IPS-NIHi11 (cell line): ENCODE measurements at places on chromosomes 3 and 15.

DNA sequence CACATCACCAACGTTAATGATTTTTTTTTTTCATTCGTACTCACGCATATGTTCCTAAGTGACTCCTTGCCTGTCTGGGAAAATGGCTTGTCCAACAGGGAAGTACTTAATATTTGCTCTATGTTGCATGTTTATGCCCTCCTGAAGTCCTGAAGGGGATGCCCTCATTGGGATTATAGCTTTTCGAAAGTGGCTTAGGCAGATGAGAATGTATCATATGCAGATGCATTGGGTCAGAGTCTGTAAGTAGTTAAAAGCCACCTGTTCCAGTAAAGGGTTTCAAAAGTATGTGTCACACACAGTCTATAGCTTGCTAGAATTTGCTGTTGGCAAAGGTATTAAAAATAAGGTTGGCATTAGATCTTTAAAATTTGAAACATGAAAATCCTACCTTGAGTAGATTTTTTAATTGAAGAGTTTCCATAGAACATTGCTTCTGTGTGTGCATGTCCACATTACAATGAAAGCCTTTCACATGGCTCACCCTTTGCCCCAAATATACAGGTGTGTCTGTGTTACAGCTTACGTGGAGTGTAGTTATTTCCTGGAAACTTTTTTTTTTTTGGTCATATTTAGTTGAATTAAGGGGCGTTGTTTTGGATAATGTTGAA, 2.1 kb downstream of the ABHD17C start:
- no peak for DNase-seq

DNA sequence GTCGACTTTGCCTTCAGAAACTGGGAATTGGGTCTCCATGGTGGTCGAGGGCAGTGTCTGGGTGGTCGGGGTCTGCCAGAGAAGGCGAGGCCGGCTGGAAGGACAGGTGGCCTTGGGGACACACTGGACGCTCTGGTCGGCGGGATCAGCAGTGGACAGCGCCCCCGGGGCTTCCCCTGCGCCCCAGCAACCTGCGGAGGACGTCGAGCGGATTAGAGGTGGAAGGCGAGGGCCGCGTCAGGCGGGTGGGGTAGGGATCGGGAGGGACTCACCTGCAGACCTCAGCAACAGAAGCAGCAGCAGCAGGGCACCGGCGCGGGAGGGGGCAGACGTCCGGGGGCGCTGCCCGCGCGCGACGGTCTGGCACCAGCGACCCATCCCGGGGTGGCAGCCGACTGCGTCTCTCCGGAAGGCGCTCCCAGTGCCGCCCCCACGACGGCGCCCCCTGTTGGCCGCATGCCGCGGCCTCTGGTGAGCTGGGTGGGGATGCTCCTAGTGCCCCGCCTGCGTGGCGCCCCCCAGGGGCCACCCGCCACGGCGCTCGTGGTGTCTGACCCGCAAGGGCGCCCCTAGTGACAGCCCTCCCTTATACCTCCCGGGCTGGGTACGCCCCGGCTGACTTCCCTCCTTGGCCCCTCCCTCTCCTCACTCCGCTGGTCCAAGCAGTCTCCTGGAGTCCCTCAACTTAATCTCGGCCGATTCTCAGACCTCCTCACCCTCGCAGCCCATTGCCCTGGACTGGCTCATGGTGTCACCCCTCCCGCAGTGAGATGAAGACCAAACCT, at the start of gene PRSS50:
Gene PRSS50, minus strand, starts transcription at position 423 of the 785 bp plus-strand sequence. Its CDS starts 45 bp downstream, at position 378.
- DNase-seq = peak; percentile 96

DNA sequence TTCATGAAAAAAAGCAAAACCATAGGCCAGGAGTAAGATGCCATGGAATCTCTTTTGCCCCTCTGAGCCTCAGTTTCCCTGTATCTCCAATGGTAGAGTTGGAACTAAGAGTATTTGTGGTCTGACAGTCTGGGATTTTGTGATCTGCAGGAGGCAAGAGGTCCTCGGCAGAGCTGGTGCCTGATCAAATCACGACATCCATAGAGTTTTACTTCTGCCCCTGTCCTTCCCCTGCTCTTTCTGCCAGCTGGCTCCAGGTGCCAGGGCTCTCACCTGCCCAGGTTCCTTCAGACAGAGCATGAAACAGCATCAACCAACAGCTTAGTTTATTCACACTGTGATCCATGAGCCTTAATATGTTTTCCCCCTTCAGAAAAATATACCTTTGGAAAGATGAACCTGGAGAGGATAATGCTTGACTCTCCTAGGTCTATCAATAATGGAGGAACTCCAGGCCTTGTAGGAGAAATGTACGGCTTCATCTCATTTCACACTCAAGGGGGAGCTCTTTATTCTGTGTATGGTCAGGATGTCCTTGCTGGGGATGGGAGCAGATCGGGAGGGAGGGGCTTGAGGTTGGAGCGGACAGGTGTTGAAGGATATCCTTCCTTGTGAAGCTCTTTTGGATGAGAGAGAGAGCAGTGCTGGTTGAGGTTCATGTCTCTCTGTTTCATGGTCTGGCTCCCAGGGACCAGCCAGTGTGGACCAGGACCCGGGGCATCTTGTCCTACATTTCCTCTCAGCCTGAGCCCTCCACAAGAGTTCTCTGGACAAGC, 309.9 kb downstream of the RPLP1 start:
- DNase-seq = peak; percentile 87

DNA sequence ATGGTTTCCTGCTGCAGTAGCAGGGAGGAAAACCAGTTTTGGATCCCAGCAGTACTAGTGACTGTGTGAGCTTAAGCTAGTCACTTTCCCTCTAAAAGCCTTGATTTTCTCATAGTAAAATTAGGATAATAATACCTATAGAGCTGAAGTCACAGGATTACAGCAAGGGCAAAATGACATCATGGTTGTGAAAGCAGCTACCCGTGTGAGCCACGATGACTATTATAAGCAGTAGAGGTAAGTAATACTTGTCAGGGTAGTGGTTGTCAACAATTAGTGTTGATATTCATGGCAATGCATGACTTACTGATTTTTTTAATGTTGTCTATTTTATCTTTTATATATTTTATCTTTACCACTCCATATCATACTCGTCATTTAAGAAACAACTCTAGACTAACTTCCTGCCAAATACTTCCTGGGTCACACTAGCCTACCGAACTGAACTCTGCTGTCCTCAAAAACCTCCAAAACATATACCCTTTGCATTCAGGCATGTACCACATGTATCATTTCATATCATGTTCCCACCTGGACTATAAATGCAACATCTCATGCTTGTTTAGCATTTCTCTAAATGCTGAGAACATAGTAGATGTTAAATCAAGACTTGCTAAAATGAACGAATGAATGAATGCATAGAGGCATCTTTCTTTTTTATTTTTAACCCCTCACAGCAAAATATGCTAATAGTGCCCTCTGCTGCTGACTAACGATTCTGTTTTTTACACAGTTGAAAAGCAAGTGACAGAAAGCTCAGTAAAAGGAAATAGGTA, 172.6 kb downstream of the P3H2 start:
- no peak for DNase-seq

DNA sequence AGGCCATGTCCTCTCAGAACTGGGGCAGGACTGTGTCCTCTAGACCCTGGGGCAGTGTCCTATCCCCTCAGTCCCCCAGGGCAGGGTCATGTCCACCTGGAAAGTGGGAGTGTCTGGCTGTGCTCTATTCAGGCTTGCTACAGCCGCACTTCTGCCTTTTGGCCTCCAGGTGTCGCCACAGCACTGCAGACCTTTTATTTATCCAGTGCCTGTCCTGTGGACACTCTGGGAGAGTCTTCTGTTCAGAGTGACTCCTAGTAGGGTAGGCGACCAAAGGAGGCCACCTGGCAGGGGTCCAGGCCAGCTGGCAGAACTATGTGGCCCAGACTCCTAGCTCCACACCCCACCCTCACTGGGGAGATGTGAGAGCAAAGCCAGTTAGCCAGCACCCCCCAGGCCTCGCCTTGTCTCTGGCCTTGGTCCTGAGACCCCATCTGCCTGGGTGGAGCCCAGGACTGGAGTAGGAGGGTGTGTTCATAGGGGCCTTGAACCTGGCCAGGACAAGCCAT, 3.9 kb downstream of the TMIE start:
- peak; percentile 84 for DNase-seq

DNA sequence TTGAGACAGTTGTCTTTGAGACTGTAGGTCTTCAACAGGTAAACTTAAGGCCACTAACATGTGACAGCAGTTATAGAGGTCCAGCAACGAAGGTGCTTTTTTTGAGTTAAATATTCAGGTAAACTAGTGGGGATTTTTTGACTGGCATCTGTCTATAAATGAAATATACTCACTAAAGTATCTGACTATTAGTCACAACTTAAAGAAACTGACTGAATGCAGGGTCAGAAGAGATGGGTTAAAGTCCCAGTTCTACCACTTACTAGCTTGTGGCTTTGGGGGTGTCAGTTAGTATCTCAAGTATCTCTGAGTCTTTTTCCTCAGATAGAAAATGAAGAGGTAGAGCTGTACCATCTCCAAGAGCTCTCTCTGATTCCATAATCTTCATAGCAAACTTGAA, 18.0 kb downstream of the MIX23 start:
- DNase-seq = no peak

DNA sequence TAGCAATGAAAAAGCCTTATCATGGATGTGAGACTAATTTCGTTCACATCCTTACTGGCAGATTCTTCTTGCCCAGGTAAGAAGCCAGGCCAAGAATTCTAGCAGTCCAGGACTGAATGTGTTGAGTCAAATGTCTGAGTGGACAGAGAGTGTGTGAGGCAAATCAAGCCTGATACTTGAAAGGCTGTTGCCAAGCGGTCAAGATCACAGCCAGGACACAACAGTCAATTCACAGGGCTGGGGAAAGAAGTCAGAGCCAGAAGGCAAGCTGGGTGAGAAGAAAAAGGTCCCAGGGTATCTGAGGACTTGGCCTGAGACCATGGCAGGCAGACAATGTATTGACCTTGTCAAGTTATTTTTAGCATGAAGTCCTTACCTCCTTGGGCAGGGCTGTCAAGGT, 301.3 kb downstream of the ZNF385D start:
- no peak for DNase-seq

DNA sequence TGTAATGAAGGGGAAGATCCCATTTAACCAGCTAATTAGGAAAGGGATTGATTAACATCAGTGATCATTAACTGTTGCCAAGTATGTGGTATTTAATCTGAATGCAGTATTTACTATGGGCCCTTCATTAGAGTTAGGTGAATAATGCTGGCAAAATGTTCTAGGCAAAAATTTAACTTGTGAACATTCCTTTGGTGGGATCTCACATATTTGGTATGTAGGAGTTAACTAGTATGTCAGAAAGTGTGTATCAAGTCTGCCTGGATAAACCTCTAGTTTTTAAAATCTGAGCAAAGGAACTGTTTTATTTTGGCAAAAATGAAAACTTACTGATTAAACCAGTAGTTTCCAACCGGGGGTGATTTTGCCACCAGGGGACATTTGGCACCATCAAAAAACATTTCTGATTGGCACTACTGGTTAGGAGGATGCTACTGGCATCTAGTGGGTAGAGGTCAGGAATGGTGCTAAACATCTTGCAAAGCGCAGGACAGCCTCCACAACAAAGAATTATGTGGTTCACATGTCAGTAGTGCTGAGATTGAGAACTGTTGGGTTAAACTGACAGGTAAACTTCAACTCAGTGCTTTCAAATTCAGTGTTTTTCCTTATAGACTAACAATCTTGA, 22.5 kb downstream of the LRTM1 start:
- no peak for DNase-seq

DNA sequence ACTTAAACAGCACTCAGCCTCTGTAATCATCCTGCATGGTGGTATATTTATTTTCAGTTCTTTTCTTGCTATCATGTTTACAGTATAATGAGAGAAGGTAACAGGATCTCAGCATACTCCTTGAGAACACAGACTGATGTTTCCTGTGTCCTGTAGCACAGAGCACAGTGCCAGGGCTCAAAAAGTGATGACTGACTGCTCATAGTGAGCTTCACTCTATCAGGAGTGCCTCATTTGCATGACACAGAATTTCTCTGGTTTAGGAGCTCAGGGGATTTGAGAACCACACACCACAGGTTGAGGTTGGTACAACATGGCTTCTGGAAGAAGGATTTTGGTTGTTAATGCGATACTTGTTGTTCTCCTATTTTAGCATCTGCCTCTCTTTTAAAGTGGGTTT, 68.5 kb upstream of the SLC2A2 start:
- peak; percentile 15 for DNase-seq

- DNase-seq = no peak
These were observed 767.7 kb upstream of the LMCD1 start for GRCh38 chr3:7733933-7734332.

GRCh38 chr3:89527736-89528305, 420.4 kb downstream of the EPHA3 start:
- no peak for DNase-seq

GRCh38 chr15:76073554-76073953, 13.8 kb downstream of the TMEM266 start:
- DNase-seq = peak; percentile 33

- no peak for DNase-seq
These were observed 46.1 kb downstream of the SMAD6 start for GRCh38 chr15:66747886-66748707.

- DNase-seq = no peak
These were observed 230.7 kb upstream of the LYSMD4 start for GRCh38 chr15:99963976-99964375.

DNA sequence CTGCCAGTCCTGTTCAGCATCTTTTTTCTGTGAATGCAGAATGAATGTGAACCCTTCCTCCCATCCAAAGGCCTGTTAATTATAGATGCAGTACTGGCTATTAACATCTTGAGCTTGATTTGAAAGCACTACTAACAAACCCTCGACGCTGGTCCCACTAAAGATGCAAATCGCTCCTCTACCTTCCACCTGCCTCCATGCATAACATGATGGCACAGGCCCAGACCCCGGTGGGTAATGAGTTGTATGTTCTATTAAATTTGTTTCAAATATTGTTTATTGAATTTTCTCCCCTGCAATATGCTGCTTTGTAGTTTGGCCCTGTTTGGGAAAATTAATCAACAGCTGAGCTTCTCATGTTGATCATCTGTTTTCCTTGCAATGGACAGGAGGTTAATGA, 69.3 kb downstream of the RAB11A start:
- DNase-seq = no peak

GRCh38 chr3:172808969-172809546, 58.5 kb downstream of the ECT2 start:
- no peak for DNase-seq

- DNase-seq = no peak
These were observed 51.3 kb upstream of the SCAANT1 start for GRCh38 chr3:63963496-63963895.

- no peak for DNase-seq
These were observed 68.0 kb upstream of the XCR1 start for GRCh38 chr3:46095307-46095706.

DNA sequence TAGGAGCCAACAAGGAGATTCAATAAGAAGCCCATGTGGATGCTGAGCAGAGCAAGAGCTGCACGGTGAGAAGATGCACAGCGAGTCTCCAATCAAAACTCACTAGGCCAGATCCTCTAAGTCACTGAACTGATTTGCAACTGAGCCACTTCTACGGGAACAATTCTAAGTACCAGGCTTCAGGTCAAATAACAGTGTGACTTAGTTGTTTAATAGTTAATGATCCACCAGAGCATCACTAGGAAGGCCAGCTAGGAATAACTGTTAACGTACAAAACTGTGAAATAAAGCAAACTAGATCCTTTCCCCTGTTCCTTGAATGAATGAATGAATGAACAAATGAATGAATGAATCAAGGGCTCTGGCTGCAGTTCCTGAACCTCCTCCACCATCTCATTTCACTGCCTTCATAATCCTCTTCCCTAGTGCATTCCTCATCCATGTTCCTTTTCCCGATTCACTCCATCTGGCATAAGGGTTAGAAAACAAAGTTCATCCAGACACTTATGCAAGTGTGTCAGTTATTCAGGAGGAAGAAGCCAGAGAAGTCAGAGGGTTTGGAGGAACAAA, 59.7 kb downstream of the ATP8B4 start:
- no peak for DNase-seq
